ENCODE measurements at places on chromosomes 1 and 21.

GRCh38 chr1:179870870-179871269 lies 6.7 kb downstream of the TOR1AIP2 start:
- DNase-seq, result no peak

- no peak for DNase-seq
Observed at GRCh38 chr1:217889401-217889800, 258.3 kb downstream of the SPATA17 start.

DNA sequence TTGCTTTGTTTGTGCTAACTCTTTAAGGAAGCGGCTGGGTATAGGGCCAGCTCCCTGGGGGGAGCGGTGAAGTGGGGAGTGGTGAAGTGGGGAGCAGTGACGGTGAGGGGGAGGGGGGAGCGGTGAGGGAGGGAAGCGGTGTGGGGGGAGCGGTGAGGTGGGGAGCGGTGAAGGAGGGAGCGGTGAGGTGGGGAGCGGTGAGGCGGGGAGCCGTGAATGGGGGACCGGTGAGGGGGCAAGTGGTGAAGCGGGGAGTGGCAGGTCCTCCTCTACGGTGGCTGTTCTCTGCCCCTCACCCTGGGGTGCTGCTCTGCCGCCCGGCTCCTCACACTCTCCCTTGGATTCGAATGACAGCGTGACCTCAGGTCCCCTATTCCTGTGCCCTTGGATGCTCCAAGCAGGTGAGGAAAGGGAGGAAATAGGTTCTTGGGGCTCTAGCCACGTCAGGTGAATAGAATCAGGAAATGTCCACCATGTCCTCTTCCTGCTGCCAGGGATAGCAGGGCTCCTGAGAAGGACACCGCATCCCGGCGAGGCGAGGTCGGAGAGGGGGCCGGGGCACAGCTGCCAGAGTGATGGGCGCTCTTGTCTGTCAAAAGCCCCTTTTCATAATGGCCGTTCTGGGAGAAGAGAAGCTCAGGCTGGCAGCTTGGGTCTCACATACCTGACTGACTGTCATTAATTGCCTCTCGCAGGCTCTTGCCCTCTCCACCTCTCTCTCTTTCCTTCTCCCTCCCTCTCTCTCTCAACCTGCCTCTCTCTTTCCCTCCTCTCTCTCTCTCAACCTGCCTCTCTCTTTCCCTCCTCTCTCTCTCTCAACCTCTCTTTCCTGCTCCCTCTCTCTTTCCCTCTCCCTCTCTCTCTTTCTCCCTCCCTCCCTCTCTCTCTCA lies 134.2 kb downstream of the PGBD5 start:
- no peak for DNase-seq

DNA sequence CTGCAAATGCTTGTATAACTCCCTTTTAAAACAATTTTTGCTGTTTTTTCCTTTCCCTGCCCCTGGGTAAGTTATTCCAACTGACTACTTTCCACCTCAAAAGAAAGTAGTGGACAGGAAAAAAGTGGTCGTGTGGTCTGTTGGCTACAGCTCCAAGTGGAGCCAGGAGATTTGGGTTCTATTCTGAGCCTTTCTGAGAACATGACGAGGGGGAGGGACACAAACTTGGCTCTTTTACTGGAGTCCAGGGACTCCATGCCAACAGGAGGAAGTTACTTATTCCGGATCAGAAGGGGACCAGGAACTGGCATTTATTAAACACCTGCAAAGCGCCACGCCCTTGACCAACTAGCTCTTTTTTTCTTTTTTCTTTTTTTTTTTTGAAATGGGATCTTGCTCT lies 79.0 kb upstream of the CAPZB start:
- no peak for DNase-seq

DNA sequence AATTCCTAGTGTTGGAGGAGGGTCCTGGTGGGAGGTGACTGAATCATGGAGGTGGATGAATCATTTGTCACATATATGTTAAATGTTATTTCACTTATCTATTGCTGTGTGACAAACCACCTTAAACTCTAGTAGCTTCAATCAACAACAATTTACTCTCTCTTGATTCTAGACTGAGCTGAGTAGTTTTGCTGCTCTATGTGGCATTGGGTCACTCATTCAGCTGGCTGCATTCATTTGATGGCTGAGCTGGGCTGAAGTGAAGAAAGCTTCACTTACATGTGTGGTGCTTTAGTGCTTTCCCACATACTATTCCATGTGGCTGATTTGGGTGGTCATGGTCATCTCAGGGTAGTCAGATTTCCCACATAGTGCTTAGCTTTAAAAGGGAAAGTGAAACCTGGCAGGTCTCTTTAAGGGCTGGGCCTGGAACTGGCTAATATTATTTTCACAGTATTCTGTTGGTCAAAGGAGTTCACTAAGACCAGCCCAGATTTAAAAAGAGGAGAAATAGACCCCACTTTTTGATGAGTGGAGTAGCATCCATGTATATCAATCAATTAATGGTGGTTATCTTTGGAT lies 10.5 kb downstream of the DNAH14 start:
- no peak for DNase-seq

DNA sequence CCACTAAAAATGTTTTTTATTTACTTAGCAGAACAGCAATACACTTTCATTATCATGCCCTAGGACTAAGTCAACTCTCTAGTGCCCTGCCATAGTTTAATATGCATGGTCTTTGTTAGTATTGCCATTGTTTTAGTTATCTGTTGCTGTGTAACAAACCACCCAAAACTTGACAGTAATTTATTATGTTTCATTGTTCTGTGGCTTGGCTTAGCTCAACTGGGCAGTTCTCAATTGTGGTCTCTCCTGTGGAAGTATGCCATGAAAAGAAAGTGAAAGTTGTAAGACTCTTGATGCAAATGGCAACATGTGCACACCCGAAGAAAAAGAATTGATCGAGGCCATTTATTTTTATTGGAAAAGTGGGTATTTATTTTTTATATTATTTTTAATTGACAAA lies 206.3 kb upstream of the KCTD3 start:
- no peak for DNase-seq

DNA sequence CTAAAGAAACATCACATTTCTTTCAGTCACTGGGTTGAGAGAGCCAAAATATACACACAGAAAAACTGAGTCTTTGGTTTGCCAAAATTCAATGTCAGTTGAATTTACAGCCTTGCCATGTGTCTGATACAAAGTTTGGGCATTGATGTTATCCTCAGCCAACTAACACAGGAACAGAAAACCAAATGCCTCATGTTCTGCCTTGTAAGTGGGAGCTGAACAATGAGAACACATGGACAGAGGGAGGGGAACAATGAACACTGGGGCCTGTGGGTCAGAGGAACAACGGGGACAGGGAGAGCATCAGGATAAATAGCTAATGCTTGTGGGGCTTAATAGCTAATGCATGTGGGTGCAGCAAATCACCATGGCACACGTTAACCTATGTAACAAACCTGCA lies 39.6 kb upstream of the C21orf91 start:
- no peak for DNase-seq

DNA sequence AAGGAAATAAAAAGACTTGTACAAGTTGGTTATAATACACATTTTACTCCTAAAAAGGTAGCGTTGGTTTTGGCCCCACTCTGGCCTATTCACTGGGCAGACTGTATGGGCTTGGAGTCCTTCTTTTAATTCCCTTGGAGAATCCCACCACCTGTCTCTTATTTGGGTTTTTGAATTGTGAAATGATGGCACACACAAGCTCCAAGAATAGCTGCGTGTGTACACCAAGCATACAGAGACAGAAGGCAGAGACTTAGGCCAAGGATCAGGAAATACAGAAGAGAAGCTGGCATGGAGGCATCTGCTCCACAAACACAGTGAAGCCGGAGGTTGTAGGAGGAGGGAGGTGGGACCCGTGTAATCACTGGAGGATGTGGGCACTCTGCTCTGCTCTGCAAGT lies 29.1 kb downstream of the DDR2 start:
- no peak for DNase-seq

DNA sequence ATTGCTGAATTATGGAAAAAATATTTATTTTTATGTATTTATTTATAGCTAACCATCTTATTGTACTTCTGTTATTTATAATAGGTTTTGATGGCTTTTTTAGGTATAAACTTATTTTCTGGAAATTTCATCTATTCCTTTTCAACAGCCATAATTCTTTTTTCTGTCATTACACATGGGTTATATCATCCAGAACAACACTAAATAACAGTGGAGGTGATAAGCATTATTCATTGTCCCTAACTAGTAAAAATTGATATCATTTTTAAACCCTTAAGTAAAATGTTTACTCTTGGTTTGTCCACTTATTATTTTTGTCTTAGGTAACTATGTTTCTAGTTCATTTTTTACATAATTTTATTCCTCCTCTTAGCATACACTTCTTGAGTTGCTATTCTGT lies 309.1 kb downstream of the USH2A start:
- no peak for DNase-seq

- DNase-seq, result no peak
Observed at GRCh38 chr21:43321111-43321510, 105.8 kb downstream of the SIK1 start.

DNA sequence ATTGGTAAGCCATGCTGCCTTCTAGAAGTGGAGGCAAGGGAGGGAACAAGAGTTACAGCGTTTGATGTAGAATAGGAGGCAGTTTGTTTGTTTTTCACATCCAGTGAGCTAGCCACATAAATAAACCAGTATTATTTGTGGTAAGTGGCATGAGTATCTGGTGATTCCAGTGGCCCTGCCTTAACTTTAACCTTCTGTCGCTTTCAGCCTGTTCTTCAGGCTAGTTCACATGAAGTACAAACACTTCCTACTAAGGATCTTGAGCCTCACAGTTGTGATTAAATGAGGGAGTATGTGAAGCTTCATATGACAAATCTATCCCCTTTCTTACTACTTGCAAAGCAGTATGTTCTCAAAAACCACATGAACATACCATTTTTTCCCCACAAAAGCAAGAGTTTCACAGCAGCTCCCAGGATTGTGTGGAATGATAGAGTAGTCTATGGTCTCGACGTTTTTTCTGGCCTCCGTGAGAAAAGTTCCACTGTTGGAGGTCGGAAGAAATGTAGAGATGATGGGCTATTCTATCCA lies 59.5 kb downstream of the PHACTR4 start:
- DNase-seq, result no peak

DNA sequence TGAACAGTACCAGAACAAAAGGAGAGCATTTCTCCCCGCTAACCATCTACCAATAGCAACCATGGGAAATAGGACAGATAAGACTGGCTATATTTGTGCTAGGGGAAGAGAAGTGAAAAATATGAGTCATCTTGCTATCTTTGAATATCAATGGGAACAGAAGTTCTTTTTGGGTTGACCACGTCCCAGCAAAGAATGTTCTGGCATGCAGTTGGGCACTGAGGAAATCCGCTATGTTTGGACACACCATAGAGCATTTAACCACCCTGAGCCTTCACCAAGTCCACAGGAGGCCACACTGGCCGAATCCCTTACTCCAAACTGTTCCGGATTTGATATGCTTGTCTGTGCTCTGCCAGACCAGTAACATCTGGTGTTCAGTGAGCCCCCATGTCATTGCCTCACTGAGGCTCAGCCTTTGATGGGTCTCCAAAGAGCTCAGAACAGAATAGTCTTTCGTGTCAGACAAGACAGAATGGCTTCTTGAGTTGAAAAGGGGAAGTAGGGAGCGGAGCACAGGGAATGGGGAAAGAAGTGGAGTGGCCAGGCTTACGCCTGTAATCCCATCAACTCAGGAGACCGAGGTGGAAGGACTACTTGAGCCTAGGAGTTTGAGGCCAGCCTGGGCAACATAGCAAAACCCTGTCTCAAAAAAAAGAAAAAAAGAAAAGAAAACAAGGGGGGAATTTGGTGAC lies 81.4 kb downstream of the SMYD2 start:
- DNase-seq, result no peak

- no peak for DNase-seq
Observed at GRCh38 chr21:37079211-37079824, 6.3 kb downstream of the TTC3 start.
